Activated CD8-positive, alpha-beta T cell treated with anti-CD3 and anti-CD28 coated beads, Interleukin-2, amount 10 ng/mL, durations not matched to agents 7 days and 5 days (primary cell): ENCODE measurements at places on chromosomes 11 and 22. TPM values are rescaled to one million over a fixed set of nuclear protein-coding genes. Genes with fewer than 3 reads are reported as not detected.

SLC6A5 gene
- not detected for total RNA-seq

- no peak for DNase-seq
These were observed 14.3 kb upstream of the ALX4 start for GRCh38 chr11:44324222-44324621.

GAB4 gene
- total RNA-seq = not detected

CALCA gene
- total RNA-seq = not detected

DDX25 gene
- total RNA-seq = not detected

DNA sequence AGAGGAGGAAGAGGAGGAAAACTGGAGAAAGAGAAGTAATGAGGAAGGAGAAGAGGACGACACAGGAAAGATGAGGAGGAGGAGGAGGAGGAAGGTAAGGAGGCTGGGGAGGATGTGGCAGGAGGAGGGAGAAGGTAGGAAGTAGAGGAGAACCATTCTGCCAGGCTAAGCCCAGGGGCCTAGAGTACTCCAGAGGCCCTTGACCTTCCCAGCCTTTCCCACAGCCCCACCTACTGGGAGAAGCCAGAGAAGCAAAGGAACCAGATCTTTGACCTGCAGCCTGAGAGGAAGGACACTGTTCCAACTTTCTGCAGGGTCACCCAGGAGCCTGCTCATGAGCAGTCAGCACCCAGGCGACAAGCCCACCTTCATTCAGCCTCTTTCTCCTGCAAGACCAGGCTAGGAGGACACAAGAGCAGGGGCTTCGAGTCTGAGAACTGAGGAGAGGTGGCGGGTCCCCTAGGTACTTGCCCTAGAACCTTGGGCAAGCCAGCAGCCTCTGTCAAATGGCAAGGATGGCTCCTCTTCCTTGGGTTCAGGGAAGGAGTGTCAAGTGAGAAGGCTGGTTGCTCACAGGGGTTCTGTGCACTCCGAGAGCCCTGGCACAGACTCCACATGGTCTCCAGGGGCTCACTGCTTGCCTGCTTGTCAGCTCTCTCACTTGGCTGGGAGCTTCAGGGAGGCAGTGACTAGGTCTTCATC, 27.9 kb upstream of the OAF start:
- DNase-seq = no peak

- DNase-seq = peak; percentile 85
These were observed 7.7 kb downstream of the LPXN start for GRCh38 chr11:58567889-58568512.

- DNase-seq = no peak
These were observed 60.1 kb upstream of the PHF21B start for GRCh38 chr22:45069925-45070324.

COMT gene
- total RNA-seq = 97.1 TPM

GRCh38 chr11:2761131-2762030, 61.6 kb upstream of the KCNQ1OT1 start:
- DNase-seq = no peak

PTPN5 gene
- not detected for total RNA-seq

DNA sequence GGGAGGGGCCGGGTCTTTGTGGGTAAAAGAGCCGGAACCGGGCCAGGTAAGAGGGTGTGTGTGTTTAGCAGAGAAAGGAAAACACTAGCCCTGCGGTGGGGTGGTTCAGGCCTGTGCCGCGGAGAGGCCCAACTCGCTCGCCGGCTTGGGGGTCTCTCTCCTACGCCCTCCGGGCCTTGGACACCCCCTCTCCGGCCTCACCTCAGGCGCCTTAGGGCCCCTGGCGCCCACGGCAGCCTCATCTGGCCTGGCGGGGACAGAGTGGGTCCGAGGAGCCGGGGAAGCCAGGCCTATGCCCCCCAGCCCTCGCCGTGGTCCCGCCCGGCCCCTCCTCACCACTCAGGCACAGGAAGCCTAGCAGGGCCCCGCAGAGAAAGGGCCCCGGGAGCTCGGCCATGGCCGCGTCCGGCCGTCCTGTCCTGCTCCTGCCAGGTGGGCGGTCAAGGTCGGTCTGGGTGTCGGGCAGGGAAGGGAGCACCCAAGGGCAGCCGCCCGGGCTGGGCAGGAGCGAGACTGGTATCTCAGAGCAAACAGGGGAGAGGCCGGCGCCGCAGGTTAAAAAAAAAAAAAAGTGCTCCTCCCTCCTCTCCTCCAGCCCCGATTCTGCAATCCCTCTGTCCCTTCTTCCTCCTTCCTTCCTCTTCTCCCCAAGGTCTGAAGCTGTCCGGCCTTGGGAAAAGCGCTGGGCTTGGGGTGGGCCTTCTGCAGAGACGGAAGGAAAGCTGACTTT, at the start of gene VSIG2:
TSS of gene VSIG2 (minus strand) at position 515 of the 730 bp plus-strand sequence. CDS start at position 397, 118 bp downstream.
- no peak for DNase-seq

- no peak for DNase-seq
These were observed 20.5 kb upstream of the EXPH5 start for GRCh38 chr11:108614086-108614485.

GTSE1 gene
- total RNA-seq = 111 TPM

DNA sequence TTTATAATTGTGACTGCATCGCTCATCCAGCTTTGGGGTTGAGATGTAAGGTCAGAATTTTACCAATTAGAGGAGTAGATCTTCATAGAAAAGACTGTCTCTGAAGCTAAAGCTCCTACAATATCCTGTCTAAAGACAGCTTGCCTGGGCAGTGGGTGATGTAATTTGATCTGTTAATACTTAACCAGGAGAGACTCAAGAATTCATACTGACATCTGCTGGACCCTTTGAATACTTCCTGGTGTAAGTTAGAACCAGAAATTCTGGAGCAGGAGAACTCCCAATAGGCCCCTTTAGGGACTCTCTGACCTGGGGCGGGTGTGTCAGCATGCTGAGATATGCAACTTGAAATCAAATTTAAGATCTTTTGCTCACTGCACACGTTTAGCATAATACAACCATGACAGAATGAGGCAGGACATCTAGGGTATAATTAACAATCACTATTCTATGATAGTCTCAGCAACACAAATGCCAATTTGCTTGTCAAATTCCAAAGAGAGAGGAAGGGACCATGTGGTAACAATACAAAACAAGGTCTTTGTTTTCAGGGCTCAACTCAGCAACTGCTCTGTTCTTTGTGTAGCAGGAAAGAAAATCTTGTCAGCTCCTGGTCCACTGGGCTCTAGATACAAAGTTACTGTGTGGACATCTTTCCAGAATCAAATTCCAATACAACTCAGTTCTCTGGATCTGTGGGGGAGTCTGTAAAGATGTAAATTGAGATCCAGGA, 143.9 kb downstream of the INSC start:
- no peak for DNase-seq

NAV2 gene
- total RNA-seq = 0.23 TPM

DNA sequence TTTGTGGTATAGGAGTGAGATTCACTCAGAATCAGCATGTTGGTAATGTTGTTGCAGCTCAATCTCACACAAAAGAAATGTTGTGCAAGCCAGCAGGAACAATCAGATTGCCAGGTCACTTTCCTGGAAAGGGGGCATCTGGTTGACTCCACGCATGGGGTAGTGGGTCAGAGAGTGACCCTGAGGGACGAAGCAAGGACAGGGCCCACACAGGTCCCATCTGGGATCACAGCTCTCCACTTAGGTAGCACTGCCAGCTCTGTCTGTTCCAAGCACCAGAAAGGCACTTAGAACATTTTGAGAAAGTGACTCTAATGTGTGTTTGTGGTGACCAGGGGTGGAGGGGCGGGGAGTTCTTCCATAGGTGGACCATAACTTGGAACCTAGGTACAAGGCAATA, 109.5 kb downstream of the RASSF10 start:
- DNase-seq = no peak

DNA sequence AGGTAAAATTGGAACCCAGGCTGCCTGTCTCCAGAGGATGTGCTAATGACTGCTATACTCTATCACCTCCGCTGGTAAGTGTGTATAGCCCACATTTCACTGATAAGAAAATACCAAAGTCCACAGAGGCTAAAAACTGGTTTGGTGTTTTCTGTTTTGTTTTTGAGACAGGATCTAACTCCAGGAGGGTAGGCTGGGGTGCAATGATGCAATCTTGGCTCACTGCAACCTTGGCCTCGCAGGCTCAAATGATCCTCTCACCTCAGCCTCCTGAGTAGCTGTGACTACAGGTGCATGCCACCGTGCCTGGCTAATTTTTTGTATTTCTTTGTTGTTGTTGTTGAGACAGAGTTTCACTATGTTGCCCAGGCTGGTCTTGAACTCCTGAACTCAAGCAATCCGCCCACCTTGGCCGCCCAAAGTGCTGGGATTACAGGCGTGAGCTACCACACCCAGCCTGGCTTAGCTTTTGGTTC, 409.8 kb downstream of the LARGE1 start:
- DNase-seq = no peak

CALCB gene
- 0.91 TPM for total RNA-seq

DNA sequence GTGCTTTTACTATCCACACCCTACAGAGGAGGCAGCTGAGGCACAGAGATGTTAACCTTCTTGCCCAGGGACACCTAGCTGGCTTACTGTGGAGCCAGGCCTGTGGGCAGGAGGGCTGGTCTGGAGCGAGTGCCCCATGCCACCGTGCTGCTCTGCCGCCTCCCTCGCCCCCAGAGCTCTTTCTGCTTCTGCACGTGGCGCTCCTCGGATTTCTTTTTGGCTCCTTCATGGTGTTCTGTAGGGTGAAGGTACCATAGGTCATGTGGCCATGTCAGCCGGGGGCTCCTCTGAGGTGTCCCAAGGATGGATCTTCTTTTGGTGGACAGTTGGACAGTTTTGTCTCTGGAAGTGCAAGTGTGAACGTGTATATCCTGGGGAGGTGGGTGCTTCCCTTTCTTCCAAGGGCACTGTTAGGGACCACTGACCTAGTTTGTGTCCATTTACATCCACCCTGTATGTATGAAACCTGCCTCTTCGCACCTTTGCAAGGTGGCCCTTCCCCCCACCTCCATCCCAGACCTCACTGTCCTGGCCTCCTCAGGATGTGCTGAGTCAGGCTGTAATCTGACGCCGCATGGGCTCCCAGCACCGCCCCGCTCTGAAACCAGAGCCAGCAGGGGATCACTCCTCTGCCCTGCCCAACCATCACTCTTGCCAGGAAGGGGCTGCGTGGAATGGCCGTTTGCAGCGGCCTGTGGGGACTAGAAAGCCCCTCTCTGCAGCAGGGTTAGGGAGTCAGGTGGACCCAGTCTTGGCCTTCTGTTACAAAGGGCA, 31.7 kb downstream of the POLR3H start:
- DNase-seq = no peak

GRCh38 chr11:57585301-57585700, 12.2 kb upstream of the SERPING1 start:
- no peak for DNase-seq

C11orf65 gene
- 0.74 TPM for total RNA-seq

DNA sequence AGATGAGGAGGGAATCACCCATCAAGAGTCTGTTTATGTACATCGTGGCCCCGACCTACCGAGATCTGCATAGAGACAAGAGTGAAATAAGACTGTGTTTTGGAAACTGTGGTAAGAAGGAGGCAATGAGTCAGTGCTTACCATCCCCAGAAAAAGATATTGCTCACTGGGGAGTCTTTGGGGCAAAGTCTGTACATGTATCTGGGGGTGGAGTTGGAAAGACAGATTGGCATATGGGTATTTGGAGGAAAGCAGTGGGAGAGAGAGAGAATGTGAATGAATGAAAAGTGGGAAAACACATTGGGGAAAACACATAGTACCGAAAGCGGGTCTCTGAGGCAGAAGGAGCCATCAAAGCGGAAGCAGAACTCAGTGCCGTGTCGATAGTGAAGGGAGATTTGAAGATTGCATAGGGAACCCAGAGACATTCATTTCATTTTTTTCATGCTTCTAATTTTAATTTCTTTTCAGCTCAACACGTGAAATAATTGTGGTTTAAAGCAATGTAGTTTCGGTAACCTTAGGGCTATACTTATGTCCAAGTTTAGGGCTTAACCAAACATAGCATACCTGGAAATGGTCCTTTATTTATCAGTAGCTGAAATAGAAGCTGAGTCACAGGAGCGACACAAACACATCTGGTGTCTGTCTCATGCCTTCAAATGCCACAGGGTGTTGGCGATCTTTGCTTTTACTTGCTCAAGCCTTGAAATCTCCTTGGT, 98.6 kb upstream of the CD44 start:
- DNase-seq = peak; percentile 70

NAALADL1 gene
- total RNA-seq = 7.5 TPM

TSKU gene
- total RNA-seq = 2.5 TPM

DNA sequence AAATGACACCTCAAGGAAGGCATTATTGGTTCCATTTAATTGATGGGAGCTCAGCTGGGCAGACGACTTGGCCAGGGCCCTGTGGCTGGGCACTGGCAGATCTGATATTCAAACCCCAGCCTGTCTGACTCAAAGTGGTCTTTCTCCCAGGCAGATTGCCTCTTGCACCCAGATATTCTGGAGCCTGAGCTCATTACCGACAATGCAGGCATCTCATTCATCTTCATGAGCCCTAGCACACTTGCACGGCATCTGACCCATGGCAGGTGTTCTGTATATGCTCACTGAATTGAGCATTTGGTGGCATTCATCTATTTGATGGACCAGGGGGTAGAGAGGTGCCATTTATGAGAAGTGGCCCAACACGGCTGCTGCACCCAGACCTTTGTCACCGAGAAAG, 193.1 kb downstream of the DSCAML1 start:
- no peak for DNase-seq

GRCh38 chr11:130068986-130069658, 572 bp upstream of the APLP2 start:
- peak; percentile 59 for DNase-seq

PATE2 gene
- not detected for total RNA-seq

GRCh38 chr11:36684840-36685801, 87.1 kb upstream of the RAG2 start:
- DNase-seq = peak; percentile 42

DNA sequence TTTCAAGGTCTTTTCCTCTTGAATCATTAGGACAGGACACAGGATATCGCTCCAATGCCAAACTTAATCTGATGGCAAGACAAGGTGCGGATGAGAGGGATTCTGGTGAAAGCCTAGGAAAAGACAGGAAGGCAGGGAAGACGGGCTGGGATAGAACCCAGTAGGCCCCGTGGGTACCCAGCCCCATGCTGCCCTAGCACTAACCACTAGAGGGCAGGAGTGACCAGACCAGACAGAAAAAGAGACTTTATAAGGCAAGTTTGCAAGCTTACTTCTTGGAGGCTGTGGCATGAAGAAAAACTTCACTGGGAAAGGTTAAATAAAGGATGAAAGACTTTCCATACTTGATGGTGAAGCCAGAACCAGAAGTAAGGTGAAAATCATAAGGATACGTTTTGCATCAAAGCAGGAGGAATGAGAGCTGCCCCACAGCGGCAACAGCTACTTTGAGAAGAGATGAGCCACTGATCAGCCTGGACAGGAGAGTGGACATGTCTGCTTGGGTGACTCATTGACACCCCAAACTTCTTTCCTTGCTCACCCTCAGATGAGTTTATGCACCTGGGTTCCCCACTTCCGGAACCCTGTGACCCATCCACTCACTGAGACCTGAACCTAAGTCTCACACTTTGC, 39.8 kb downstream of the SYN3 start:
- peak; percentile 44 for DNase-seq

- no peak for DNase-seq
These were observed 175.8 kb downstream of the MPPED1 start for GRCh38 chr22:43587574-43587973.

- no peak for DNase-seq
These were observed 11.8 kb upstream of the ACY3 start for GRCh38 chr11:67662142-67662834.
